ENCODE measurements at places on chromosomes 3 and 15.

GRCh38 chr15:38367476-38367875 is 86.5 kb upstream of the FAM98B start:
- DNase-seq = no peak

DNA sequence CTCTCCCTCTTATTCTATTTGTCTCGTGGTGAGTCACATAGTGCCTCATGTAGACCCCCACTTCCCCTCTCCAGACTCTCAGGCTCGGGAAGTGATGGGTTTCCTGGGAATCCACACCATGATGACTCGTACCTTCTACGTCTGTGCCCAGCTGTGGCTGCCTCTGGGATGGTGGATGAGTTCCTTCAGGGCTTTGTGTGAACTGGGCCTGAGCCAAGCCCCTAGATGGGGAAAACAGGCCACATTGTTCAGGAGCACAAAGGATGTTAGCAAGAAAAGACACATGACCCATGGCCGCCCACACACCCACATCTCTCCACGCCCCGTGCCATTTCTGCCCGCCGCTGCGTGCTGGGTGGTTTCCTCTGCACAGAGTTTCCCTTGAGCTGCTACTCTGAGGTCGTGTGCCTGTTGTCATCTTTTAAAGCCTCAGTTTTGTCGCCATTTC is 10.5 kb downstream of the ISG20 start:
- DNase-seq = peak; percentile 53

DNA sequence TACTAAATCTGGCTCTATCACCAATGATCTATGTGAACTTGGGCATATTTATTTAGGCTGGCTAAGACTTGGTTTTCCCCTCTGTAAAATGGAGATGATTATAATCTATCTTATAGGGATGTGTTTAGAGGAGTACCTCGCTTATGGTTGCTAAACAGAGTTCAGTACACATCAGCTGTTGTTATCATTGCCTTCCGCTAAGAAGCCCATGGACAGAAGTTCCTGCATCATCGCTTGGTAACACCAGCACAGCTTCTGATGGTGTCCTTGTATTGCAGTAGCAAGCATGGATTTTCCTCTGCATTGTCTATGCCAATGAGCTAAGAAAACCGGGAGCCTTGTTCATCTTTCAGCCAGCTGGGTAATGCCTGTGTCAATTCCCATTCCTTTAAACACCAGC is 73.1 kb upstream of the LRTM1 start:
- DNase-seq = no peak

DNA sequence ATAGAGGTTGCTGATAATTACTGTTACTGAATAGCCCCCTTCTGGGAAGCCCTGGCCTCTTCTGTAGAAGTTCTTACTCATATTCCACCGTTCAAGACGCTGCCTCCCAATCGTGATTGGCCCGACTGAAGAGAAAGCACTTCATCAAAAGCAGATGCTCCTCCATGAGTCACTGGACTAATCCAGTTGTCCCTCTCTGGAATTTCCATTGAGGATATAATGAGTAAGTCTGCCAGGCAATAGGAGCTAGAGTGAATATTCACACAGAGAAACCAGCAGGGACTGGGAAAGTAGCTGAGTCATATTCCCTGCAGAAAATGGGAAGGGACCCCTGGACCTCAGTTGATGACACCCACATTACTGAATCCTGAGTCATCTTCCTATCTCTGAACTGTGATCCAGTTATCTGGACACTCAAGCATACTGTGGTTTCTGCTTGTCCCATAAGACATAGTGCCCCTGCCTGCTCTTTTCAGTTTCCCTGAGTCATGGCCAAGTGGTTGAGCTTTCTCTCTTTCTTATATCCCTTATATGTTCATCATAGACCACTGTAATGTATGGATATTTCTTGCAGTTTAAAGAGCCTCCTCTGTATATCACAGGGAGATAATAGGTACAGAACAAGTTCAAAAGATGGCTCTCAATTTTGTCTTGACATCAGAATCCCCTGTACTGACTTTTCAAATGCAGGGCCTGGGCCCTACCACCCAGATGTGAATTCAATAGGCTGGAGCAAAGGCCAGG is 151.2 kb upstream of the CDIN1 start:
- DNase-seq = no peak

- no peak for DNase-seq
Measured at GRCh38 chr3:182644013-182644412, 149.3 kb upstream of the ATP11B start.

DNA sequence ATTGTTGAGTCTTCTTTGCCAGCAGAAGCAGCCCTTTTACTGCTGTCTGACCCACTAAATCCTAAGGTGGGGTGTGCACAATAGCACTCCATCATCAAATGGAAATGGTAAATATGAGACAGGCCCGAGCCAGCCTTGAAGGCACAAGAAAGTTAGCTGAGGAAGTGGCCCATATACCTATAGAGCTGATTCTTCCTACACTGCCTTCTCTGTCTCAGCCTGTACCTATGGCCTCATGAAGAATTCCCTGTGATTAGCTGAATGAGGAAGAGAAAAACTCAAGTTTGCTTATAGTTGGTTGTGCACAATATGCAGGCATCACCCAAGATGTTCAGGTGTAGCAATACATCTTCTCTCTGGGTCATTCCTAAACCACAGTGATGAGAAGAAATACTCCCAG is 31.7 kb upstream of the XCR1 start:
- DNase-seq = no peak
